WTC11 (cell line): ENCODE measurements at places on chromosomes 4 and X.
A peak's percentile ranks its signal among the peaks of the same experiment; 100 is the strongest.

DNA sequence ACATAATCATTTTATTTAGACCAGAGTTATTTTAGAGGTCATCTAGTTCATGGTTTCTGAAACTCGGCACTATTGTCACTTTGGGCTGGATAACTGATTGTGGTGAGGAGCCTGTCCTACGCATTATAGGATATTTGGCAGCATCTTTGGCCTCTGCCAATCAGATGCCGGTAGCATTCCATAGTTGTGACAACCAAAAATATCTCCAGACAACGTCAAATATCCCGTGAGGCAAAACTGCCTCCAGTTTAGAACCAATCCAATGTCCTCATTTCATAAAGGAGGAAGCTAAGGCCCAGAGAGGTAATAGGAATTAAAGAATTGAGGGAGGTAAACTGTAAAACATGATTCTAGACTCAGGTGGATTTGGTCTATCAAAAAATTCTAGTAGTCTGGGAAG, 6.1 kb downstream of the ZMAT1 start:
- no peaks in the 10 kb centered on the region for H3K27me3 ChIP-seq
- H3K27ac ChIP-seq = no peak overlapping the region
- H3K36me3 ChIP-seq = no peaks in the 10 kb centered on the region

DNA sequence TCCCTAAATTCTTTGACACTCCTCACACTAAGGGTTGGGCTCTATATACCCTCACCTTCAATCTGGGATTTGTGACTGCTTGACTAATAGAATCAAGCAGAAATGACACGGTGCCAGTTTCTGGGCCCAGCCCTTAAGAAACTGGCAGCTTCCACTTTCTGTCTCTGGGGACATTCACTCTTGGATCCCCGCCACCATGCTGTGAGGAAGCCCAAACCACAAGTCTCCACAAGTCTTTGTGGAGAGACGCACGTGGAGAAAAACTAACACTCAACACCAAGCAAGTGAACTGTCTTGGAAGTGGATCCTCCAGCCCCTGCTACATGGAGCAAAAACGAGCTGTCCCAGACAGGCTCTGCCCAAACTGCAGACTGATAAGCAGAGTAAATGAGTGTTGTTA, 1.1 kb upstream of the EDNRA start:
- no peak for DNase-seq
- H3K27ac ChIP-seq = no peak overlapping the region
- H3K36me3 ChIP-seq = no peaks in the 10 kb centered on the region
- H3K4me3 ChIP-seq = 0 out of 2 replicates have a peak overlapping the region, but pooled peaks have one; percentile 90

DNA sequence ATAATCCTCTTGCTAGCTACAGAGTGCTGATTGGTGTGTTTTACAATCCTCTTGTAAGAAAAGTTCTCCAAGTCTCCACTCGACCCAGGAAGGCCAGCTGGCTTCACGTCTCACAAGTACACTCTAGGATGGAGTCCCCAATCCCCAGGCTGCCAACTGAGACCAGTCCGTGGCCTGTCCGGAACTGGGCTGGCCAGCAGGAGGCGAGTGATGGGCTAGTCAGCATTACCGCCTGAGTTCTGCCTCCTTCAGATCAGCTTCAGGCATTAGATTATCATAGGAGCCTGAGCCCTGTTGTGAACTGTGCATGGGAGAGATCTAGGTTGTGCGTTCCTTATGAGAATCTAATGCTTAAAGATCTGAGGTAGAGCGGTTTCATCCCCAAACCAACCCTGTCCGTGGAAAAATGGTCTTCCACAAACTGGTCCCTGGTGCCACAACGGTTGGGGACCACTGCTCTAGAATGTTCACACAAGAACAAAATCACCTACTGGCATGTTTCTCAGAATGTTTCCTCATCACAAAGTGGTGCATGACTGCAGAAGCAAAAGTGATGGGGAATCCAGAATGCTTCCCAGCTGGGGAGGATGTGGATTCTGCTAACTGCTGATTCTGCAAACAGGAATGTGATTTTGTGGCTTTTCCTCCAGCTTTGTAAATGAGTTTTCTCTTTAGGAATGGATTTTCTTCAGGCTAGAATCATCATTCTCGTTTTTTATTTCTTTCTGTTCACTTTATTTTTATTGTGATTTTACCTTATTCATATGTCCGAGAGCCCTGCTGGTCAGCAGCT, 40.9 kb downstream of the SEPTIN11 start:
- H3K4me1 ChIP-seq = peaks cover 60% of the 10 kb centered on the region
- no peak for DNase-seq
- H3K27ac ChIP-seq = 0 out of 2 replicates have a peak overlapping the region, but pooled peaks have one; percentile 18
- peaks cover 8% of the 10 kb centered on the region for H3K36me3 ChIP-seq
- H3K27me3 ChIP-seq = no peaks in the 10 kb centered on the region
- H3K4me3 ChIP-seq = no peak overlapping the region

GRCh38 chr4:153927451-153927850, 138.6 kb upstream of the SFRP2 start:
- no peak for DNase-seq
- no peak overlapping the region for H3K27ac ChIP-seq
- no peaks in the 10 kb centered on the region for H3K36me3 ChIP-seq
